NCI-H345 (cell line): ENCODE measurements at places on chromosomes 1 and 21.
A peak's percentile ranks its signal among the peaks of the same experiment; 100 is the strongest.

DNA sequence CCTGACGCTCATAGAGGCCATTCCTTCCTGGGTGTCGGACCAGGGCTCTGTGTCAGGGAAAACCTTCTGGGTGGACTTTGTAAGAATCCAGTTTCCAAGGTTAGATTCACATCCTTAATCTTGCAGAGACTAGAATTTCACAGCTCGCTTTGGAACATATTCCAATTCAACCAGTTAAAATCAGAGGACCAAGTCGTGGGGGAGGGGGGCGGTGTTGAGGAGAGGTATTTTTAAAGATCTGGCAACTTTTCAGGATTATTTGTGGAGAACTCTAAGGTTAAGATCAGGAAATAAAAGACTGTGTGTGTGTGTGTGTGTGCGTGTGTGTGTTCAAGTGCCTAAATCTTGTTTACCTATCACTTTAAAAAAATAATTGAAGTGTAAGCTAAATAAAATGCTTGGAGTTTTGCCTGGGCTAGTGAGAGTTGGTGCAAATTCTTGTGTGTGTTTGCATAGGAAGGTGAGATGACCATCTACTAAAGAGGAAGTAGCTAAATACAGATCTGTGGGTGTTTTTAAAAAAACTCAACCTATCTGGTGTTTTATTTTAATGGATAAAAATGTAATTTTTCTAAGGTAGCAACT is 21.8 kb downstream of the TENT5C start:
- peak; percentile 34 for DNase-seq

DNA sequence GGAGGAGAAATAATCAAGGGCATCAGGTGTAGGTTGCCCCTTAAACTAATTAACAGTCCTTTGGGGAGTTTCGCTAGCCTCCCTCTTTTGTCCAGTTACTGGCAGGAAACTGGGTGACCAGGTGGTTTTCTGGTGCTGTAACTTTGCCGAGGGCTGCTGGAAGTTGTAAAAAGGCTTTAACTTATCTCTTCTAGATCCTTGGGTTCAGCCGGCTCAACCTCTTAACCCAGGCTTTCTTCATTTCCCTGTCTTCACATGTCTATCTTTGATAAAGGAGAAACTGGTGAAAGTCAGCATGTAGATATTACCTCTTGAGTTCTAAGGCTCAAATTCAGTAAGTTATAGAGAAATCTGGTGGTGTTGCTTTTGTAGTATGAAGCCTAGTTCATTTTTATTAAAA is 289.7 kb upstream of the NRIP1 start:
- DNase-seq, result no peak

DNA sequence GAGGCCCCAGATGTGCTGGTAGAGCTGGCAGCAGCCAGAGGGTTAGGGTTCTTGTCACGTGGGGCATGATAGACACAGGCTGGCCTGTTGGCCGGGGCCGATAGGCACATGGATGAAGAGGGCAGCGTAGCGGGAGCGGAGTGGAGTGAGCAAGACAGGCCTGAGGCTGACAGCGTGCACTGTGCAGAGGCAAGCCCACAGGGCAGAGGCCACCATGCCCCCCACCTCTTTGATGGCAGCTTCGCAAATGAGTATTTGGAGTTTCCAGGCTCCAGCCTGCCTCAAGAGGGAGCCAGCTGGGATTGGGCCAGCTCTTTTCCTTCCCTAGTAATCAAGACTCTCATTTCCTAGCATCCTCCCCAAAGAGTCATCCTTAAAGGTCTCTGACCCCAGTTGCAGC is 43.5 kb downstream of the TMCC2 start:
- no peak for DNase-seq

DNA sequence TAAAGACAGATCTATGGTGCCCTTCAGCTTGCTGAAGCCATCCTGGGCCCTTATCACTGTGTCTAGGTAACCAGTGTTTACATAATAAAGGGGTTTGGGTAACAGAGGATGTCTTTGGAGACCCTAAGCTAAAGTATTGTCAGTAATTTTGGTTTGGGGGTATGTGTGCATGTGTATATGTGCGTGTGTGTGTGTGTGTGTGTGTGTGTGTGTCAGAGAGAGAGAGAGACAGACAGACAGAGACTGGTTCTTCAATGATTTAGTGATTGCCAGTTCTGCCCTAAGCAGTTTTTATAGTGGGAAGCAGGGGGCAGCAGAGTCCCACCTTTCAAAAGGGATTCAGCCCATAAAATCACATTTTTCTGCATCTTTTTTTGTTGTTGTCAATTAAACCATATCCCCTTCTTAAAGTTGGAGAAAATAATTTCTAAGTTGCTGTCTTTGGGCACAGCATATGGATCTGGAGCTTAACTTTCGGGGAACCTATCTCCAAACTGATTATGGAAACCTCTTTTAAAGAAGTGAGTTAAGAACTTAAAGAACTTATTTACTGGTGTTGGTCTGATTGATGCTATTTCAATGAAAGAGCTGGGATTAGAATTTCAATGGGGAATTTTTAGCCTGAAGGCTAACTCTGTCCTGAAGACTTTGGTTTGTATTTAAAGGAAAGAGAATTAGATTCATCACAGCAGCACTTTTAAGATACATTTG is 51.1 kb downstream of the ZNF326 start:
- DNase-seq, result no peak

DNA sequence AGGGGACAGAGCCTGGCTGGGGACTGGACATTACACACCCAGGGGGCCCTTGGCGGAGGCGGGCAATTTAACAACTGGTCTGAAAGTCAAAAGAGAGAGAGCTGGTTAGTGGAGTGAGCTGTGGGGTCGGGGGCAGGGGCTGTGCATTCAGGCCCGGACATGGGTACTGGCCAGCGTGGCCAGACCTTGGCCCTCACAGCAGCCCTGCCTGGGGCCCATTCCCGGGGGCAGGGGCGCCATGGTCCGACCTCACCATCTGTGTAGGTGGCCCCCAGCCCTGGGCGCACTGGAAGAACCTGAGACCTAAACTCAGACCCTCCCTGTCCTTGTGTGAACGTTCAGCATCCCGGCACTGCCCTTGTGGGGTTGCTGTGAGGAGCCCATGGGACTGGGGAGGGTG is 5.0 kb downstream of the CLDN19 start:
- DNase-seq, result no peak

DNA sequence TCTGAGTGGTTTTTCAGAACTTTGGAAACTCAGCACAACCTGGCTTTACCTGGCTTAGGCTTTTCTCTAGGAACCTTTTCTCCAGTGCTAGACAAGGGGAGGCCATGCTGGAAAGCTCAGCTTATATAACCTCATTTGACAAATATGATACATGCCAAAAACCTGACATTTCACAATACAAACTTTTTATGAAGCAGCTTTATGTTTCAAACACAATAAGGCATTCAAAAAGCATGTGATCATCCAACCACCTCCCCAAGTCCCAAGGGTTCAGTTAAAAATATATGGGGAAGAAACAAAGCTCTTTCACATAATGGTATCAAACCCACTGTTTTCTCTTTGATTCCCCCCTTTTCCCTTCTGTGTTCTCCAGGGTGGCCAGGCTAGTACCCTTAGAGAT is 63.7 kb downstream of the ZC3H11B start:
- DNase-seq, result no peak

DNA sequence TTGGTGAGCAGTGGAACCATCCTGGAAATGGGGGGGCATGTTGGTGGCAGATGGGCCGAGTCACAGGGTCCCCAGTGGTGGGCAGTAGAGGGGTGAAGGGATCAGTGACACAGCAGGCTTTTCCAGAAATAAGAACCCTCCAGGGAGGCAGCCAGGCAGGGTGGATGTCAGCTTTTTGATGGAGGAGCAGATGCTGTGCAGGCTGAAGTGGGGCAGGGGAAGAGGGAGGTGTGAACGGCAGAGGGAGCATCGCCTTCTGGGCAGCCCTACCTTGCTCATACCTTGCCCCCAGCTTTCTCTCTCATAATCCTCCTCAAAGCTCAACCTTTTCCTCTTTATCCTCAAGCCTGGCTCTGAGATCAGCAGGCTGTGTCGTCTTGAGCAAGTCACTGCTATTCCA is 131.8 kb upstream of the IPO9 start:
- DNase-seq, result no peak

- DNase-seq, result no peak
These were observed 397.9 kb downstream of the HHAT start for GRCh38 chr1:210726621-210727020.

GRCh38 chr1:201545851-201546492 is 7.0 kb downstream of the NAV1 start:
- DNase-seq, result peak; percentile 26

GRCh38 chr1:87826681-87827251 is 498.1 kb downstream of the LMO4 start:
- no peak for DNase-seq

- DNase-seq, result peak; percentile 84
These were observed 334.4 kb downstream of the SRGAP2C start for GRCh38 chr1:121519042-121519755.

DNA sequence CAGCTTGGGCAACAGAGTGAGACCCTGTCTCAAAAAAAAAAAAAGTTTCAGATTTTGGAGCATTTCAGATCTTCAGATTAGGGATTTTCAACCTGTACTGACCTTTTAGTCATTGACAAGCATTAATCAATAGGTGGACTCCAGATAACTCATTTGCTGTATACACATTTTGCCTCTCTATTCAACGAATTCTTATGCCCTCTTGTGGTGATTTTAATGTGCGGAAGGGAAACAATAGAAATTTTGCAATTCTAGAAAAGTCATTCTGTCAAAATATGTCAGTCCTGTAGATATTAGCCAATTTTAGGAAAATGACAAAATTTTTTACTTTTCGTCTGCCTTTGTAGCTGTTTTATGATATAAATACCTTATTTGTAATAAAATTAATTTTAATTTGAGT is 11.6 kb upstream of the OR2G2 start:
- DNase-seq, result no peak

DNA sequence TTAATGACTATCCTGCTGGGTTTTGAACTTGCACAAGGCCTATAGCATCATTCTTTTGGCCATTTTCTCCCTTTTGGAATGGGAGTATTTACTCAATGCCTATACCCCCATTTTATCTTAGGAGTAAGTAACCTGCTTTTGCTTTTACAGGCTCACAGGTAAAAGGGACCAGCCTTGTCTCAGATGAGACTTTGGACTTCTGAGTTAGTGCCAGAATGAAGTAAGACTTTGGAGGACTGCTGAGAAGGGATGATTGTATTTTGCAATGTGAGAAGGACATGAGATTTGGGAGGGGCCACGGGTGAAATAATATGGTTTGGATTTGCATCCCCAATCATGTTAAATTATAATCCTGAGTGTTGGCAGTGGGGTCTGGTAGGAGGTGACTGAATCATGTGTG is 212.7 kb downstream of the FAF1 start:
- no peak for DNase-seq

- DNase-seq, result peak; percentile 58
These were observed 27.7 kb downstream of the CR1L start for GRCh38 chr1:207672522-207673130.

- no peak for DNase-seq
These were observed 59.6 kb downstream of the KCNAB2 start for GRCh38 chr1:6105218-6105679.

GRCh38 chr1:151802372-151802771 is 2.8 kb downstream of the LINGO4 start:
- DNase-seq, result no peak

DNA sequence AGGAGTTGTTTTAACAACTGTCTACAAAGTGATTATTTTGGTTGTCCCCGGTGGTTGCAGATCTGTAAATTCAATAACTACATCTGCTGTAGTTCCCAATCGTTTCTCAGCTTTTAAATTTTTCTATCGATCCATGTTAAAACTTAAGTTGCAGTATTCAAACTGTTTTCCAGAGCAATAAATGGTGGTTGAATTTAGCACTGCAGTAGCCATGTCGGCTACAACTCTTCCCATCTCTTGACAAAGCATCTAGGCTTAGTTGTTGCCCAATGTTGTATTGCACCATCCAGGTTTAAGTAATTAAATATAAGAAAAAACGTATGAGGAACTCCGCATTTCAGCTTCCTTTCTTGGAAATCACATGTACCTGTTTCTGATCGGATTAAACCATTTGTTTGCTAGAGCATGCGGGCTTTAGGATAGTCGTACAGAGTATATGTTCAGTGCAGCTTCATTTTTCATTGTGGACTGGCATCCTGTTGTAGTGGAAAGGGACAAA is 996 bp downstream of the CNIH4 start:
- no peak for DNase-seq

- DNase-seq, result no peak
These were observed 21.0 kb upstream of the DLGAP3 start for GRCh38 chr1:34950428-34950827.

- peak; percentile 66 for DNase-seq
These were observed 16.2 kb upstream of the TTLL10 start for GRCh38 chr1:1157426-1157913.

DNA sequence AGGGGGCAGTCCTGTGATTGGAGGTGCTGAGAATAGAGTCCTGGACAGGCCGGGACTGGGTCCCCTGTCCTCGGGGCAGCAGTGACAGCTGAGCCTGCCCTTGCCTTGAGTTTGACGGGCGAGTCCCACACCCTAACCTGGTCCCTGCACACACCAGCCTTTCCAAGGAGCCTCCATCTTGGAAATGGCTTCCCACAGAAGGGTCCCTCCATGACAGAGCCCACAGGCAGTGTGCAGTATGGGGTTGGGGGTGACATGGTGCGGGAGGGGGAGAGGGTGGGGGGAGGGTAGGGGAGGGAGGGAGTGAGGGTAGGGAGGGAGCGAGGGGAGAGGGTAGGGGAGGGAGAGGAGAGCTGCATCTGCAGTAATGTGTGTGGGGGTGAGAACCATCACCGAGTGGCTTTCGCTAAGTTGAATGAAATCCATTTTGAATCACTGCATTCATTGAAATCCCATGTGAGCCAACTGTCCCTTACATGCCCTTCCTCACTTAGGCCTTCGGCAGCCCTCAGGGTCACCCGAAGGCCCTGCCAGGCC is 10.1 kb upstream of the TMEM52 start:
- no peak for DNase-seq

DNA sequence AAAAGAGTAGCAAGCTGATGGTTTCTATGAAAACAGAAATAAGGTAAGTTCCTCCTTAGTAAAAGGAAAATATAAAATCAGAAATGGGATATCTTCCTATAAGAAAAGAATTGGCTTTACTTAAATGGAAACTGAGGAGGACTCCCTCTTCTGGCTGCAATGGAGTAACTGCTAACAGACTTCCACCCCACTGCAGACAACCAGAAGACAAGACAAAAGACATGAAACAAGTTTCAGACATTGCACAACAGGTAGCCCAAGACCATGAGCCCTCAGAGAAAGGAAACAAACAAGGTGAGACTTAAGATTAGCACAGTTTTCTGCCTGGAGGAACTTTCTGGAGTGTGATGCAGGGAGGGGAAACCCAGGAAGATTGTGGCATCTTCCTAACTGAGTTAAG is 17.0 kb upstream of the OLFML2B start:
- no peak for DNase-seq

DNA sequence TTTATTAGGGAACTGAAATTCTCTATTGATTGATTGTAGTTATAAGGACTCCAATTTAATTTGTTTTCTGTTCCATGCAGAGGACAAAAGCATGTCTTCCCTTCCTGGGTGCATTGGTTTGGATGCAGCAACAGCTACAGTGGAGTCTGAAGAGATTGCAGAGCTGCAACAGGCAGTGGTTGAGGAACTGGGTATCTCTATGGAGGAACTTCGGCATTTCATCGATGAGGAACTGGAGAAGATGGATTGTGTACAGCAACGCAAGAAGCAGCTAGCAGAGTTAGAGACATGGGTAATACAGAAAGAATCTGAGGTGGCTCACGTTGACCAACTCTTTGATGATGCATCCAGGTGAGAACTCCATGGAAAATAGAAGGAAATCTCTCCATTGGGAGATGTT is 1.5 kb downstream of the SETDB1 start:
- no peak for DNase-seq

GRCh38 chr1:65174585-65174984 is 26.6 kb downstream of the AK4 start:
- no peak for DNase-seq
